Body of pancreas (tissue), 4 donors: ENCODE measurements at places on chromosomes 5 and 9. TPM values are rescaled to one million over a fixed set of nuclear protein-coding genes. Genes with fewer than 3 reads are reported as not detected.

- no peak for DNase-seq
These were observed 7.6 kb upstream of the CCDC152 start for GRCh38 chr5:42749020-42749419.

DNA sequence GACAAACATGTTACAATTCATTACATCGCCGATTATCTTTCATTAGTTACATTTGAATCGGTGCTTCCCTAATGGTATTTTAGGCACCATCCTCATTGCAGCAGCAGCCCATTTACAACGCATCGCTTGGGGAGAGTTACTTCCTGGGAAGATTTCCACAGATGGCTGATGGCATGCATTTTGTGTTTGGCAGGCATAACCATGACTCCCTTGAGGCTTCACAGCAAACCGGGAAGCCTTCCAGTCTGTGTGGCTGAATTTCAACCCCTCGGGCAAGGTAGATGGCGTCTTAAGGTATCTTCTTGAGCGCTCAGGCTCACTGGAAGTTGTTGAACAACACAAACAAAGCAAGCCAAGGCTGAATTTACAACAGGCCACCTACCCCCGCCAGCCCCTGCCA is 1.6 kb upstream of the DNAH5 start:
- no peak for DNase-seq

DNA sequence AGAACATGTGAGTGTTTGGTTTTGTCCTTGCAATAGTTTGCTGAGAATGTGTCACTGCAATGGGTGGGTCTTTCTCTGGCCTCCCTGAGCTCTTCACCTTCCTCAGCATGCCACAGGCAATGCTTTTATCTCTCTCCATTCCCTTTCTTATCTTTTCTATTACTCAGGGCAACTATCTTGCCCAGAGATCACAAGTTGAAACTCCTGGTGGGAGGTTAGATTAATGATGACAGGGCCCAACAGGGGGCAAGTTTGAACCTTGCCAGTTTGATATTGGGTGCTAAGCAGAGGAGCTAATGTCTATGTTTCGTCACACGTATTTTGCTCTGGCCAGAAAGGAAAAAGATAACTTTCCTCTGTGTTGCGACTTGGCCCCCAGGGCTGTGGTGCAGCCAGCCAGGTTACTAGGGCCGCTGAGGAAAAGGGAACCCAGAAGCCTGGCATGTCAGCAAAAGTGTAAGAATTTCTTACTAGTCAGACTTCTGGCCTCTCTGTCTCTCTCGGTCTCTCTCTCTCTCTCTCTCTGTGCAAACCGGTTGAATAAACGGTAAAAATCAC is 299.3 kb upstream of the POU5F2 start:
- DNase-seq: no peak

- DNase-seq: no peak
These were observed 31.2 kb upstream of the MINAR2 start for GRCh38 chr5:129716651-129717050.

DNA sequence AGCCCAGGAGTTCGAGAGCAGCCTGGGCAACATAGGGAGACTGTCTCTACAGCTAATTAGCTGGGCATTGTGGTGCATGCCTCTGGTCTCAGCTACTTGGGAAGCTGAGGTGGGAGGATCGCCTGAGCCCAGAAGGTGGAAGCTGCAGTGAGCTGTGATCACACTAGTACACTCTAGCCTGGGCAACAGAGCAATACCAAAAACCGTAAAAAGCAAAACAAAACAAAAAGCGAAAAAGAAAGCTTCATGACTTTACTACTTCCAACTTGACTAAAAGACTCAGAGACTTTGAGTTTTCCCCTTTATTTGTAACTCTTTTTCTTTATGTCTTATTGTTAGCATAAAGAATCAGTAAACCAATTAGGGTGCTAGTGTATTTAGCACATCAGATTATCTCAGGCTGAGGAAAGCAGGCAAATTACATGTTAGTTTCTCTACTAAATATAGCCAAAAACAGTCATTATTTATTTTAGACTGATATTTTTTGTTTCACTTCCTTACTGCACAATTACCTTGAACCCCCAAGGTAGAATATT is 5.4 kb downstream of the RAD17 start:
- no peak for DNase-seq

GRCh38 chr5:143247134-143247815 is 156.2 kb downstream of the NR3C1 start:
- DNase-seq: no peak

GRCh38 chr9:129570450-129571297 is 50.2 kb downstream of the C9orf50 start:
- peak; percentile 62 for DNase-seq

DNA sequence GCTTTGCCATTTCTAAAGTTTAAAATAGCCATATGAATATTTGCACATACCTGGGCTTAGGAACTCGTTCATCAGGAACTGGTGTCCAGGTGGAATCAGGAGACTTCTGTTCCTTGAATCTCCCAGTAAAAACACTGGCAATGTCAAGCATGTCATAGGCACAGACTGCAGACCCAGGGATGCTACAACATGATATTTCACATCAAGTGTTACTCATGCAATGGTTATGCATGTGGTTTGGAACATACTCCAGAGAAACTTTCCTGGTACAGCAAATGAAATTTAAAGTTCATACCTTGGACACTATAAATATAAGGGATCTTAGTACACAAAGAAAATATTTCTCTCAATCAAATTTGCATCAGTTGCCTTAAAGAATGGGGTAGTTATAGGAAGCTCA is 92.2 kb downstream of the SEMA6A start:
- no peak for DNase-seq

DNA sequence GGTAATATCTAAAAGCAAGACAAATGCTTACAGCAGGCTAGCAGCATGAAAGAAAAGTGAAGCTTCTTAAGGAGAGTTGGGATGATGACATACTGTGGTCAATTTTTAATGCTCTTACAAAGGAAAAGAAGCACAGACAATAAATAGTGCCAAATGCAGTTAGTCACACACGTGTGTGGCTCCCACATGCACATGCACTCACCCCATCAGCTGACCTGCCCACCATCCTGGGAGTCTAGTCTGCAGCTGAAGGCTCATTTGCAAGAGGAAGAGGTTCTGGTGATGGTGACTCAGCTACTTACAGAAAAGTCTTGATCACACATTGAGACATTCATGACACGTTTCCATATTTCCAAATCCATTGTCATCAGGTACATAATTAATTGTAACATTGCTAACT is 129.3 kb downstream of the MRPL36 start:
- DNase-seq: no peak

DNA sequence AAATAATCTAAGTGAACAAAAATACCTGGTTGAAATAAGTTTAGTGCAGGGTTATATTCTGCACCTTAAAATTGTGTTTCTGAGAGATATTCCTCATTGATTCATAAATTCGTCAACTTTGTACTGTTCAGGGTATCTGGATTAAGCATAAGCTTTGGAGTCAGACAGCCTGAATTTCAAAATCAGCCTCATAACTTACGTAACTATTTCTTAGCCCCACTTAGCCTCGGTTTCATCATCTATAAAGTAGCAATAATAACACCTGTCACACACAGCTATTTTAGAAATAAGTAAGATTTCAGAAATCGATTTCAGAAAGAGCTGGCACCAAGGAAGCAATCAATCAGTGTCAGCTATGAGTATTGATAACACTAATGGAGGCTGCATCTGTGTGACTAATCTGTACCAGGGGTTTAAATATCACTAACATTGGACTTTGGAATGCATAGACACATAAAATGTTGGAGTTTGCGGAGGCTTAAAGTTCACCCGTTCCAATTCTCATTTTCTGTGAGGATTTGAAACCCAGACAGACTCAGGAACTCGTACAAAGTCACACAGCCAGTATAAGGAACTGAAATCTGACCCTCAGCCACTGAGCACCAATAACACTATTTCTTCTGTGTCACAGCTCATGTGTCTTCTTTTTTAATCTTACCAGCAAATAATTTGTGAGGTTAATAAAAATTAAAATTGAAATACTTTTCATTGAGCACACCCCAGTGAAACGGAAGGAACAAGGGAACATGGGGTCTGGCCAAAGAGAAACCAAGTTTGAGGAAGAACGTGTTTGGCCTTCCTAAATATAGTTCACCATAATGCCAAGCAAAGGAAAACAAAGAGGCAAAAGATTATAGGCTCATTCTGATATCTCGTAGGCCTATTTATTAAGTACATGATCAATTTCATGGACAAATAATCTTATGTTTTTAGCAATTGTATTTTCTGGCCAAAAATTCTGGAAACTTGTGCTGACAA is 194.4 kb upstream of the PTGER4 start:
- DNase-seq: peak; percentile 6

SOX30 gene
- total RNA-seq: not detected

GPX3 gene
- 686 TPM for total RNA-seq

CEL gene
- 8,438 TPM for total RNA-seq

ANKDD1B gene
- total RNA-seq: not detected

SLIT3 gene
- total RNA-seq: 6.7 TPM

CCNO gene
- 10.5 TPM for total RNA-seq
